Activated T-cell treated with anti-CD3 and anti-CD28 coated beads for 48 hours (primary cell): ENCODE measurements at places on chromosomes 1 and 21.

DNA sequence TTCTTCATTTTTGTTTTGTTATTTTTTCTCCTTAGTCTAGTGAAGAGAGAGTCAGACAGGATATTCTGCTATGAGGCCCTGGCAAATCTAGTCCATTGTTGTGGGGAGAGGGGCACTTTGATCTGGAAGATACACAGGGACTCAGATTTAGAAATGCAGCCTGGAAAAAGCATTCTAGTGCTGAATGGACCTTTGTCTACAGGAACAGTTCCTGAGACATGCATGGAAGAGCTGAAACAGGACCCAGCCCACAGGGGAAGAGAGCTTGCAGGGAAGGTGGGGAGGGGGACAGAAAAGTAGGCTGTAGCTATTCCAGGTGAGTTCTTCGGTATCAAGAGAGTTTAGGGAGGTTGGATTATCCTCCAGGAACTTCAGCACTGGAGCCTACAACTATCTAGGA is 98.5 kb downstream of the AKT3 start:
- no peak for DNase-seq

- no peak for DNase-seq
These were observed 12.2 kb downstream of the UTP25 start for GRCh38 chr1:209839875-209840546.

DNA sequence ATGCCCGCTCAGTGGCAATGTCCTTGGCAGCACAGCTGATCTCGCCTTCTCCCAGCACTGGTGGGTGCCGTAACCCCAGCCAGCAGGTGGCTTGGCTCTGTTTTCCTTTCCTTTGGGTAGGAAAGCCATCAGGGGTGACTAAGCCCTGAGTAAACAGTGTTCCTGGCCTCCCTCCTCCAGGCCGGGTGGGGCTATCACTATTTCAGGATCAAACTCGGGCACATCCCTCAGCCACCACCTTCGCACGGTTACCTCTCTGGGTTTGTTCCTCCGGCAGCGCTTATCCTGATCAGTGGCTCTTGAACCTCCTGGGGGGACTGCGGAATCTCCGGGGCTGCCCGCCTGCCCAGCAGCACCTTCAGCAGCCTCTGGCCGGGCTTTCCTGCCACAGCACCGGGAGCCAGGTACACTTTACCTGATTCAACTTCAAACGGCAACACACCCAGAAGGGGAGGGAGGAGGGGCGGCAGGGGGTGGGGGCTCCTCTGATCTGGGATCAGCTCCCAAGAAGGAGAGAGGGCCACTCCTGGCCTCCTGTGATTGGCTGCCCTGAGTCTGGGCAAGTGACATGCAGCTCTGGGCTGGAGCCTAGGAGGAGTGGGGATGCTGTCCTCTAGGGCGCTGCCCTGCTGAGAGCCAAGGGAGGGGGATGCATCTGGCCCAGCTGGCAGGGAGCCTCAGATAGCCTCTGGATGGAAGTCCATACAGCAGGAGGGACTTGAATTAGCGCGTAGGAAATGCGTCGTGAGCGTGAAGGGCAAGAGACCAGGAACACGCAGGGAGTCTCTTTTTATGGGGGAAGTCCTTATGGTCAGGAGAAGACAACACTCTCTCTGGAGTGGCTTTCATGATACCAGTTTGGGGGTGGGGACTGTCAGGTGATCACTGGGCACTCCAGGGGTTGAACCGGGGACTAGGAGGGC is at the start of gene ASCL5:
ASCL5 (minus strand) TSS at position 353 of the 923 bp plus-strand sequence. CDS start 11,812 bp downstream, outside the sequence.
- DNase-seq: no peak

- no peak for DNase-seq
These were observed 3.6 kb downstream of the SLC35F3 start for GRCh38 chr1:233908092-233908491.

DNA sequence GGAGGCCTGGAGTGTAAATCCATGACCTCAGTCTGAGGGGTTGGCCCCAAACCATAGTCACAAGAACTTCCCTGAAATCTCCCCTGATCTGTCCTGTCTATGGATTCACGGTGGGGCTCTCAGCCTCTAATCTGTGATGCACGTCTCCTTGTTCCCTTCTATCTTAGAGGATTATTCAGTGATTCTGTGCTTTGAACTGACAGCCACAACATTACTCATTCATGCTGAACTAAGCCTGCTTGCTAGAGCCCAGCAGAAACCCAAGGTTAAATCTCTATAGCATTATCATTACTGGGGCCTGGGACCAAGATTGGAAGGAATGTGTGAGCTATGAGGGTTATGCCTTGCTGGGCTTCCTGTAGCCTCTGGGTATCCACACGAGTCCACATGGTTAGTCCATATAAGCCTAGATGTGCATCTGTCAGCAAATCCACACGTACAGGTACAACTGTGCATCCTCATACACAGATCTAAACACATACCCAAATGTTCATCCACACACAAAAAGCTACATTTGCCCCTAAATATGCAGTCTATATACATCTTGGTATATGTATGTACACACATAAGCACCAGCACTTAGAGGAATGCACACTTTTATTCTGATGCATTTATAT is 22.4 kb upstream of the MAGOH start:
- DNase-seq: no peak
